ENCODE measurements at places on chromosomes 11 and 22.

- DNase-seq: no peak
Measured at GRCh38 chr22:48603621-48604320, 1223.9 kb downstream of the BRD1 start.

GRCh38 chr22:19879992-19880785, 25.5 kb upstream of the GNB1L start:
- DNase-seq: no peak

GRCh38 chr11:66267039-66267378, 1.4 kb upstream of the RAB1B start:
- no peak for DNase-seq

DNA sequence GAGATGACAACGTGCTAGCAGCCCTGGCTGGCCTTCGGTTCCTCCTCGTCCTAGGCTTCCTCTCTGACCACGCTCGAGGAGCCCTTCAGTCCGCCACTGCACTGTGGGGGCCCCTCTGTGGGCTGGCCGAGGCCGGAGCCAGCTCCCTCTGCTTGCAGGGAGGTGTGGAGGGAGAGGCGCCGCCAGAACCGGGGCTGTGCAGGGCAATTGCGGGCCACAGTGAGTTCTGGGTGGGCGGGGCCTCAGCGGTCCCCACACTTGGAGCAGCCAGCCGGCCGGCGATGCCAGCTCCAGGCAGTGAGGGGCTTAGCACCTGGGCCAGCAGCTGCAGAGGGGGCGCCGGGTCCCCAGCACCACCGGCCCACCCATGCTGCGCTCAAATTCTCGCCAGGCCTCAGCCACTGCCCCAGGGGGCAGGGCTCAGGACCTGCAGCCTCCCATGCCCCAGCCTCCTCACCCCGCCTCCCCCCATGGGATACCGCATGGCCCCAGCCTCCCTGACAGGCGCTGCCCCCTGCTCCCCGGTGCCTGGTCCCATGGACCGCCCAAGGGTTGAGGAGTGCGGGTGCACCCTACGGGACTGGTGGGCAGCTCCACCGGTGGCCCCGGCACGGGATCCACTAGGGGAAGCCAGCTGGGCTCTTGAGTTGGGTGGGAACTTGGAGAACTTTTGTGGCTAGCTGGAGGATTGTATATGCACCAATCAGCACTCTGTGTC, 399.4 kb downstream of the LUZP2 start:
- no peak for DNase-seq

DNA sequence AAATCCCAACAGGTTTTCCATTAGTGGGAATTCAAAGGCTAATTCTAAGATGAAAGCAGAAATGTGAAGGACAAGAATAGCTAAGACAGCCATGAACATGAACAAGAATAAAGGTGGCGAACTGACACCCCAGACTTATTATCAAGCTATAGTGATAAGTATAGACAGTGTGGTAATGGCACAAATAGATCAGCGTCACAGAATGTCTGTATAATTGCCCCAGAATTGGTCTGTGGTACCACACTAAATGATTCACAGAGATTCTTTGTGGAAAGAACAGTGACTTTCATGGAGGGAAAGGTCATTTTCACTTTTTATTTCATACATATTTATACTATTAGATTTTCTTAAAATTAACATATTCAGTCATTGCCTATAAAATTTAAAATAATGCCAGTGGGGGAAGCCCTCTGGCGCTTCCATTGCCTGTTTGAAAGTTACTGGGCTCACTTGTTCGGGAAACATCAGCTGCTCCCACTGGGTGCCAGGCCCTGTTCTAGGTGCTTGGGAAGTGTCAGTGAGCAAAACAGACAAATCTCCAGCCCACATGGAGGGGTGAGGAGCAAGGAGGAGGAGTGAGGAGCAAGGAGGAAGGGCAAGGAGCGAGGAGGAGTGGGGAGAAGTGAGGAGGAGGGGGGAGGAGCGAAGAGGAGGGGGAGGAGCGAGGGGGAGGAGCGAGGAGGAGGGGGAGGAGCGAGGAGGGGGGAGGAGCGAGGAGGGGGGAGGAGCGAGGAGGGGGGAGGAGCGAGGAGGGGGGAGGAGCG, 11.3 kb upstream of the NLRP6 start:
- DNase-seq: no peak

DNA sequence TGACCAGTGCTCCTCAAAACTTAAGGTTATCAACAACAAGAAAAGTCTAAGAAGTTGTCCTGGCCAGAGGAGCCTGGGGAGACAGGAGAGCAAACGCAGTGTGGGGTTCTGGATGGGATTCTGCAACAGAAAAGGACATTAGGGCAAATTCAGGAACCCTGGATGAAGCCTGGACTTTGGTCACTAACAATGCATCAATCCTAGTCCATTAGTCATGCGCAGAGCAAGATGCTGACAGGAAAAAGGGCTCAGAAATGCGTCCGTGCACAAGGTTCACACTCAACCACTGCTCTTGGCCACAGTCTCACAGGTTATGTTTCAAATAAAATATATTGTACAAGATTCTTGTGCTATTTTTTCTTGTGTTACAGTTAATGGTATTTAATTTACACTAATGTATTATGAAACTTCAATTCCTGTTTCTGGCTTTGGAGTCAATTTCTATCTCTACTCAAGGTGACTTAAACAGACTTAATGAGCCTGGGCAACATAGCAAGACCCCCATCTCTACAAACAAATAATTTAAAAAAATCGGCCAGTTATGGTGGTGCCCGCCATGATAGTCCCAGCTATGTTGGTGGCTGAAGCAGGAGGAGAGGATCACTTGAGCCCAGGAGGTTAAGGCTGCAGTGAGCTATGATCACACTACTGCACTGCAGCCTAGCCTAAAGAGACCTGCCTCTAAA, 13.6 kb downstream of the GNB1L start:
- DNase-seq: no peak

- DNase-seq: no peak
Measured at GRCh38 chr11:92107331-92107730, 117.3 kb upstream of the FAT3 start.

DNA sequence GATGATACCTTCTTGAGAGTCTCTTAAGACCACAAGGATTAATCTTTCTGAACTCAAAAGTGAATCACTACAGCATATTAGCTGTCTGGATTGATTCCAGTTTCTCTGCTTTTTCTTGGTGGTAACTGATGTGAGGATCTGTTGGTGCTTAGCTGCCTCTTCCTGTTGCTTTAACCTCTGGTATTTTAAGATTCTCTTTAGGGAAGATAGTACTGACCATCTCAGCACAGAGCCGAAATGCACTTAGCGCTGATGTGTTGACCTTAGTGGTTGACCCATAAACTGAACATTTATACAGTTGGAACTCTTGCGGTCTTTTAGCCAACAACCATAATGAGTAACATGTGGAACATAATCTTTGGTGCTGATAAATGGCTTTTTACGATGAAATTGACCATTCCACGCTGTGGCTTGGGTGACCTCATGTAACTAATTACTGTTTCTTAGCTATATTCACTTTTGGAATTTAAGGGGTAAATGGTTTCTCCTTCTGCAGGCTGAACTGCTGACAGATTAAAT, 33.7 kb downstream of the APLP2 start:
- peak; percentile 99 for DNase-seq

Measured in iris pigment epithelial cell (primary cell).